ENCODE measurements at places on chromosomes 6 and 20. TPM values are rescaled to one million over a fixed set of nuclear protein-coding genes. Genes with fewer than 3 reads are reported as not detected.

Gene NKX2-2
- total RNA-seq, result not detected

DNA sequence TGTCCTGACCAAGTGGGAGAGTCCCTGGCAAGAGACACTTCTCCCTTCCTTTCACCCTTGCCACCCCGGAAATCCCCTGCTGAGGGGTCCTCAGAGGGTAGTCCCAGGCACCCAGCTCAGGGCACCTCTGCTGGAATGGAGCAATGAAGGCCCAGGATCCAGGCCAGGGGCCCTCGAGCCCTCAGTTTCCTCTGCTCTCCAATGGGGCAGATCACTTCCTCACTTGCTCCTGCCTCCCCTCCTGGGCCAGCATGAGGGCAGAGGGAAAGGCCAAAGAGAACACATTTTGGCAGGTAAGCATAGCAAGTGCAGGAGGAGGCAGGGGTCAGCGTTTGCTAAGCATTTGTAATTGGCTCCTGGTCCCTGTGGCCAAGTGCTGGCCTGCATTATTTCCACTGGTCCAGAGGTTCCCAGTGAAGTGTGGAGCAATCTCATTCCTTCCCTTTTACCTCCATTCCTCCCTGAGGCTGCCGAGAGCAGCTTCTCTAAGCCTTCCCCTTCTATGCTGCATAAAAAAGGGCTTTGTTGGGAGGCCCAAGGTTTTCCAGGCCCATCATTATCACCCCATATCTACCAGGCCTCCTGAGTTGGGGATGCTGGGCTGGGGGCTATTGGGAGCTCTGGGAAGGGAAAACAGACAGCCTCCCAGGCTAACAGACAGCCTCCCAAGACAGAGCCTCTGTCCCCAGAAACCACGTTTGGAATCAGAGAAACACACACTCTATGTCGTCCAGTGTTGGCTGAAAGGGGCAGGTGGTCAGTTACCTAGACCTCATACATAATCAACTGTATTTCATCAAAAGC lies 28.8 kb upstream of the VEGFA start:
- H3K27ac ChIP-seq, result no peak overlapping the region
- no peak for DNase-seq
- H3K4me1 ChIP-seq, result no peaks in the 10 kb centered on the region
- H3K36me3 ChIP-seq, result no peaks in the 10 kb centered on the region
- no peak overlapping the region for H3K4me3 ChIP-seq
- H3K27me3 ChIP-seq, result peaks cover 4% of the 10 kb centered on the region

DNA sequence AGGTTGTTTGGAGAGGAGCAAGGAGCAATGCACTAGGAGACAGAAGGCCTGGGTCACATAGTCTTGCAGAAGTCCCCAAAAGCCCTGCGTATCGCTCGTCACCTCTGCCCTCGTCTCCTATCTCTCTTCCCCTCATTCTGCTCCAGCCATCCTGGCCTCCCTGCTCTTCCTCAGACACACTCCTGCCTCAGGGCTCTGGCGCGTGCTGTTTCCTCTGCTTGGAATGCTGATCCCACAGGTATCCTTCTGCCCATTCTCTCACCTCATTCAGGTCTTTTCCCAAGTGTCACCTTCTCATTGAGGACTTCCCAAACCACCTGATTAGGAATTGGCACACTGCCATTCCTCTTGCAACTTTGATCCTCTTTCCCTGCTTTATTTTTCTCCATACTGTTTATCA lies 9.0 kb upstream of the SLC2A10 start:
- DNase-seq, result no peak
- H3K4me1 ChIP-seq, result peaks cover 3% of the 10 kb centered on the region
- H3K27me3 ChIP-seq, result peaks cover 27% of the 10 kb centered on the region
- H3K27ac ChIP-seq, result no peak overlapping the region
- H3K4me3 ChIP-seq, result no peak overlapping the region
- no peaks in the 10 kb centered on the region for H3K36me3 ChIP-seq

DNA sequence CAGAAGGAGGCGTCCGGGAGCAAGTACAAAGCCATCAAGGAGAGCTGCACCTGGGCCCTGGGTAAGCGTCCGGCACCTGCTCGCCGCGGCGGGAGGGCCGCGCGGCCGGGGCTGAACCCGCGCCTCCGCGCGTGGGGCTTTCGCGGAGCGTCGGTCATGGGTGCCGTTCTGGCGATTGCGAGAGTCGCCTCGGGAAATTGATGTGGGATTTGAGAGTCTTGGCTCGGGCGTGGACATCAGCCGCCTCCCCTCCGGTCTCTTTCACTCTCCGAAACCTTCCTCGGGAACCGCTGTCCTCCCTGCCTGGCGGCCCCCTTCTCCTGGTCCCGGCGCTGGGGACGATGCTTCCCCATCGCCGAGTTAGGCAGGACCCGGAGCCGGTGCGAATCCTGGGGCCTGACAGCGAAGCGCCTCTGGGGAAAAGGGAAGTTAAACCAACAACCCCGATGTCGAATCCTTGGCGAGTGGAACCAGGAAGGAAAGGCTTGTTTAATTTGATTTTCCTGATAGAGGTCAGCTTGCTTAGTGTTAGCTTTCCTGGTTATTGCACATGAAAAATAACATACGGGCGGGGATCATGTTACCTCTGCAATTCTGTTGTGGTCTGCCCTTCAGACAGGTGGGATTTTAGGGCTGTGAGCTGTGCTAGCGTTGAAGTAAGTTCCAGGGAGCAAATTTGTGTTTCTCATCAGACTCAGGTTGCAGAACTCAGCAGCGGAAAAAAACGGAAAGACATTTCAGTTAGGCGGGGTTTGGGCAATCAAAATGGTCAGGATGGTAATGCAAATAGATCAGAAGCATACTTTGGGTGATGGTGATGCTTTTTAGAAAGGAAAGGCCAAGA lies 594 bp downstream of the ARFGEF3 start:
- H3K27ac ChIP-seq, result no peak overlapping the region
- peak overlapping the region; percentile 71 for H3K4me3 ChIP-seq
- H3K27me3 ChIP-seq, result peaks cover 62% of the 10 kb centered on the region
- no peak for DNase-seq
- peaks cover 13% of the 10 kb centered on the region for H3K4me1 ChIP-seq

DNA sequence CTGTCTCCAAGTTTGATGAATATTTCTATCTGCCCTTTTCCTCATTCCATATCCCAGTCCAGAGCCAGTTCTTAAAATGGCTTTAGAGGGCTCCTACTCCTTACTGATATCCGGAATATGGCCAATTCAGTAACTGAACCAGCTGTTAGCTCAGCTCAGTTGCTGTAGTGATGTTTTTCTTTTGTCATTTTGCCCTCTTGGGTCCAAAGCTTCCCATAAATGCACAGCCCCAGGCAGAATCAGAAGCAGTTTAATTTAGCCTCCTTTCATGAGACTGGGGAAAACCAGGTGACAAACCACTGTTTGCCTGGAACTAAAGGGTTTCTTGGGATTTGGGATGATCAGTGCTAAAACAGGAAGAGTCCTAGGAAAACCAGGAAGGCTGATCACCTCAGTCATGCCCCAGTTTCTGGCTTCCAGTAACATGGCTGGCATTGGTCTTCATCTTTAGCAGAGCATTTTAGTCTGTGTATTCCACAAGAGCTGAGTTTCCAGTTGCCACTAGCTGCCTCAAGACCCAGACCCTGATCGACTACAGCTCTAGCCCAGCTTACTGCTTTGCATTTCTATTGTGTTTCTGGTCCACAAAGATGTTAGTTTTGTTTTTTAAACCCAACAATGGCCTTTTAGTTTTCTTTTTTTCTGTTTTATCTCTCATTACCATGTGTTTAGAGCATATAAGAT lies 40.6 kb upstream of the REV3L start:
- no peak overlapping the region for H3K4me3 ChIP-seq
- no peak overlapping the region for H3K27ac ChIP-seq
- peaks cover under 1% of the 10 kb centered on the region for H3K36me3 ChIP-seq
- no peaks in the 10 kb centered on the region for H3K27me3 ChIP-seq
- H3K4me1 ChIP-seq, result peaks cover 37% of the 10 kb centered on the region
- DNase-seq, result no peak

DNA sequence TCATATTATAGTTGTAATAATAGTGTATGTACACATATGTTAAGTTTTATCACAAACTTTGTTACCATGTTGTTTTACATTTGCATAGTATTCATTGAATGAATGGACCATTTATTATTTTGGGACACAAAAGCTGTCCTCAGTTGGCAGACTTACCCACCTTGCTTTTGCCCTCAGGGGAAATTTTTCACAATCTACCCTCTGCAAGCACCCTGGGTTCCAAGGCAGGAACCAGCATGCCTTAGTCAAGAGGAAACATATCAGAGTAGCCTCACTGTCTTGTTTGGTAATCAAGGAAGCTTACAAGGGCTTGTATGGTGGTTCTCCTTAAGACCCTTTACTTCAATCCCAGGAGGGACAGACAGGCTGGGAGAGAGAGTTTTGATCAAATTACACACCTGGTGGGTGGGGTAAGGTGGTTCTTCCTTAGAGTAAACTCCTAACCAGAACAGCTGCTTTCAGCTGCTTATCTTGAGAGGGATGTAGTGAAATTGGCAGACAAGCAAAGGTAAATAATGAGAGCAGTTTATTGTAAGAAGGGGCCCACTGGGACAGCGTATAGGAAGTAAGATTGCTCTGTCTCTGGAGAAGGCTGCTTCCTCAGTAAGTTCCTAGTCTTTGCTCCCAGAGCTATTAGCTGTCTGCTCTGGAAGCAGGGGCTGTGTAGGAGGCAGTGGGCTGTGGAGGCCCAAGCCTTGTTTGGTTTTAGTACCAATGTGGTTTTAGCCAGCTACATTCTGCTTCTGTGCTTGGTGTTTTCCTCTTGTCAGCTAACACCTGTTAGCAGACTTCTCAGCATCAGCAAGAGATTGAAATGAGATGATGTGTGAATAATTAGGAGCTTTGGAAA lies 31.1 kb downstream of the BRPF3 start:
- H3K36me3 ChIP-seq, result peaks cover 43% of the 10 kb centered on the region
- H3K4me1 ChIP-seq, result no peaks in the 10 kb centered on the region
- H3K27me3 ChIP-seq, result no peaks in the 10 kb centered on the region
- H3K27ac ChIP-seq, result no peak overlapping the region
- DNase-seq, result no peak

DNA sequence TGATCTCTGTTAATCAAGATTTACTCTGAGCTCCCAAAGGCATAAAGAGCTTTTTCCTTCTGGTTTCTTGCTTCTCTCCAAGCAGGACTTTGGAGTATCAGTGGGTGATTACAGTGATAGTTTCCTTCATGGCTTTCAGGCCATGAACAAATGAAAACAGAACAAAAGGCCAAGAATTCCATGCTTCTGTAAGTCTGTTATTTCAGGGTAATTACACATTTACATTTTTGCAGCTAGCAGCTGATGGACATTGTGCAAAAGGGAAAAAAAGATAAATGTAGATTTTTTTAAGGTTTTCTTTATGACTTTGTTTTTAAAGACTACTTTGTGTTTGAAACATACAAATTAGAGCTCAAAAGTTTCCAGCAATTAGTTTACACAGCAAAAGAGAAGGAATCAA lies 441.6 kb downstream of the PLCB1 start:
- H3K27me3 ChIP-seq, result no peaks in the 10 kb centered on the region
- no peak overlapping the region for H3K27ac ChIP-seq
- no peak overlapping the region for H3K4me3 ChIP-seq
- no peak for DNase-seq

DNA sequence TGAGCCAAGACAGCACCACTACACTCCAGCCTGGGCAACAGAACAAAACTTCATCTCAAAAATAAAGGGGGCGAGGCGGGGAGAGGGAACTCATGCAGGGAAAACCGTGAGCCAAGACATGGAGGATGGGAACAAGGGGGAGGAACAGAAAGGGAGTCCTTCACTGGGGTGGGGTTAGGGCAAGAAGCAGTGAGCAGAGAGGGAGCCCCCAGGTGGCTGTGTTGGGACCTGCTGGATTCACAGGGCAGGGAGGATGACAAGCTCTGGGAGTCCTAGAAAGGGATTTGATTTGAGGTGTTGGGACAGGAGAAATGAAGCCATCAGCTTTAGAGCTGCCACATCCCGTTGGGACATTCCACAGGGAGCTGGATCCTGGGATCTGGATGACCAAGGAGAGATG lies 90.6 kb upstream of the TOP1 start:
- H3K27ac ChIP-seq, result no peak overlapping the region
- peaks cover 3% of the 10 kb centered on the region for H3K27me3 ChIP-seq
- peaks cover 11% of the 10 kb centered on the region for H3K36me3 ChIP-seq
- no peak for DNase-seq
- peaks cover 11% of the 10 kb centered on the region for H3K4me1 ChIP-seq

Data from activated CD4-positive, alpha-beta memory T cell treated with anti-CD3 and anti-CD28 coated beads, Interleukin-2, amount 10 ng/mL, durations not matched to agents 7 days and 5 days (primary cell).